Frontal cortex (tissue), 4 donors: ENCODE measurements at places on chromosomes 5 and 9. TPM values are rescaled to one million over a fixed set of nuclear protein-coding genes. Genes with fewer than 3 reads are reported as not detected.

PFN3 gene
- 0.82 TPM for total RNA-seq

DNA sequence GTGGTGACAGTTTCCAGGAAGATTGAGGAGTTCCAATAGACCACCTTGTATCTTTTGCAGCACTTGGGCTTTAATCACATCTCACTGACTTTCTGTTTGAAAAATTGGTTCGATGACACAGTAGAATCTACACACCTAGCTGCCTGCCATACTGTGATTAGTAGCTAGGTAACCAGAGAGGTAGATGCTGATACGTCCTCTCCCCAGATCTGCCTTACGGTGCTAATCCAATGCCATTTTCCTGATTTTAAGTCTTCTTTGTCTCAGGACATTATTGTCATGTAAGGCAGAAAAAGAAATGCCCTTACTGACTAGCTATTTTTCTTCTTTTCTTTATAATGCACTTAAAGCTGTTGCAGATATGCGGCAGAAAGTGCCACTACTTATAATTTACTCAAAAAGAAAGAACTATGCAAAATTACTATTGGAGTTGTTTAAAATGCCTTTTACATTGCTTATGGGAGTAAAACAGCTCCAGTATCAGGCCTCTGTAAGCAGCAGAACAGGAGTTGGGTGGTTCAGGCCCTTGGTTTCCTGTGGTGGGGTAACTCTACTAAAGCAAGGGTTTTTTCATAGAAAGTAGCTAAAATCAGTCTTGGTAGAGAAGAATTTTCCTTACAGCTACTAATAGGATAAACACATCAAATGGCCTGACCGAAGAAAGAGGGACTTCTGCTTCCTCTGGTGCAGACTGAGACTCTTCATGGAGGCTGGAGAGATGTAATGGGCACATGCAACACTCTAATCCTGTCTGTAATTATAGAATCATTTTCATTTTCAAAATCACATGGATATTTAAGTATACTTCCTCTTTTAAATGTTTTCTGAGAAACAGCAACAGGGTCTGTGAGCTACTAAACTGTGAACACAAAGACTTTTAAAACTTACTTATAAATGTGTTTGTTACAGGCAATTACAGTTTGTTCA is 177.2 kb downstream of the MAPKAP1 start:
- no peak for DNase-seq

DNA sequence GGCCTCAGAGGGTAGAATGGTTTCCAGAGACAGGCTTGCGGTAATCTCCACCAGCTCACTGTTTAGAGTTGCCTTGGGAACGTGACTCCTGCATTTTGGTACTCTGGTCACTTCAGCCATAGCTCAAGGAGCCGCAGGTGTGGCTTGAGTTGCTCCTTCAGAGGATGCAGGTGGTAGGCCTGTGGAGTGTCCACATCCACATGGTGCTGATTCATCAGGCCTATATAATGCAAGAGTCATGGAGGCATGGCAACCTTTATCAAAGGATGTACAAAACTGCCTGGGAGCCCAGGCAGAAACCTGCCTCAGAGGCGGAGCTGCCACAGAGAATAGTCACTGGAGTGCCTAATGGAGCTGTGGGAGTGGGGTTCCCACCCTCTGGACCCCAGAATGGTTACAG is 114.2 kb downstream of the ANXA1 start:
- DNase-seq = no peak

DNA sequence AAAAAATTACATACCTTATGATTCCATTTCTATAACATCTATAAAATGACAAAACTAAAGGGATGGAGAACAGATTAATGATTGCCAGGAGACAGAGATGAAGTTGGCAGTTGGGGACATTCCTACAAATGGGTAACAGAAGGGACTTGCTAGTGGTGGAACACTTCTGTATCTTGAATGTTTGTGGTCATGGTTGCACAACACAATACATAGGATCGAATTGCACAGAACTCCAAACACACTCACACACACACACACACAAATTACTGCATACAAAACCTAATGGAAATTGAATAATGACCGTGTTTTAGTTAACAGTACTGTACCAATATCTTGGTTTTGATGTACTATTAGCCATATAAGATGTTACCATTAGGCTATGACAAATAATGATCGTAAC is 330.7 kb upstream of the POU5F2 start:
- DNase-seq = no peak

- DNase-seq = no peak
Measured at GRCh38 chr5:180360078-180360957, 7.2 kb upstream of the GFPT2 start.

DNA sequence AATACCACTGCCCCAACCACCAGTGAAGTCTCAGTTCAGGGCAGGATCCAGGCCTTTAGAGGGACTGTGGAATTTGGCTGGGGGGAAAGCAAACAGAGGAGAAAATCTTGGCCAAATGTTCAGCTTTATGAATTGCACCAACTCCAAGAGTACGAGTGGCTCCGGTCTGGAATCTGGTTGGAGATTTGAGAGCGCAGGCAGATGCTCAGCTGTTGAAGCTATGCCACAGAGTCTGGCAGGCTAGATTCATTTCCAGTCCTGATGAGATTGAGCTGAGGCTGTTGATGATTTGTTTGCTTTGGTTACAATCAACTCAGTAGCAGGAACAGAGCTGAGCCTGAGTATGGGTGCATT is 9.1 kb upstream of the HSPB3 start:
- no peak for DNase-seq

DNA sequence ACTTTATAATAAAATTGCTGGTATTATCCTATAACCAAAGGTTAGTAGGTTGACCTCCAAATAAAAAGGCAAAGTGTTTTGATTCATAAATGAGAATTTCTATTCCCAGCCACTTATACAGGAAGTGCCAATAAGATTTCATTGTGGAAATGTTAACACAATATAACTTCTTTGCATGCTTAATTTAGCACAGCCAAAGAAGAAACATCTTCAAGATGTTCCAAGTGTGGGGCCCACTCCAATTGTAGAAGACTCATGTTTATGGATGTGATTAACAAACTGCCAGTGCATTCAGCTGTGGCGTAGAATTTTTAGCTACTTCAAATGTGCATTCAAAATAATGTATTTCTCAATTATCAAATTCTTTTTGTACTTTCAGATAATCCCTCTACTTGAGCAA is 402.3 kb downstream of the DEPDC1B start:
- no peak for DNase-seq

ADRA1B gene
- total RNA-seq = 1.2 TPM

FOXD4L5 gene
- total RNA-seq = under 0.01 TPM

GRCh38 chr5:149635394-149635793 is 54.1 kb downstream of the ARHGEF37 start:
- no peak for DNase-seq

- DNase-seq = no peak
Measured at GRCh38 chr9:127595611-127596010, 16.5 kb upstream of the STXBP1 start.

UGT3A2 gene
- 0.41 TPM for total RNA-seq

- DNase-seq = no peak
Measured at GRCh38 chr9:121751686-121752445, 100.4 kb downstream of the DAB2IP start.

GRCh38 chr5:101608322-101608721 is 687.8 kb downstream of the SLCO4C1 start:
- DNase-seq = no peak

DNA sequence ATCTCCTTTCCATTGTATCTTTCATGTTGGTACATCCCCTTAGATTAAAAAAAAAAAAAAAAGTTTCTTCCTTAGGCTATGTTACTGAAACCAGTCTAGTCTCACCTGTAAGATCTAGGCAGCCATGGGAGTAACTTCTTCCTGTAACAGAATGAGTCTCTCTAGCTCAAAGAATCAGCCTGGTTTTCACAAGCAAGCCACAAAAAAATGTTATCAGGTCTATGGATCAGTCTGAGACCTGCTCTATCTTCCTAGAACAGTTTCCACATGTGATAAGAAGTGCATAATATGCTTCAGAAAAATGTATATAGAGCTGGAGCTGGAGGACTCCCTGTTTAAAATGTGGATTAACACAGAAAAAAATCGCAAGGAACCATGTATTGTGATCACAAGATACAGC is 53.8 kb downstream of the ARRDC3 start:
- DNase-seq = no peak

DNA sequence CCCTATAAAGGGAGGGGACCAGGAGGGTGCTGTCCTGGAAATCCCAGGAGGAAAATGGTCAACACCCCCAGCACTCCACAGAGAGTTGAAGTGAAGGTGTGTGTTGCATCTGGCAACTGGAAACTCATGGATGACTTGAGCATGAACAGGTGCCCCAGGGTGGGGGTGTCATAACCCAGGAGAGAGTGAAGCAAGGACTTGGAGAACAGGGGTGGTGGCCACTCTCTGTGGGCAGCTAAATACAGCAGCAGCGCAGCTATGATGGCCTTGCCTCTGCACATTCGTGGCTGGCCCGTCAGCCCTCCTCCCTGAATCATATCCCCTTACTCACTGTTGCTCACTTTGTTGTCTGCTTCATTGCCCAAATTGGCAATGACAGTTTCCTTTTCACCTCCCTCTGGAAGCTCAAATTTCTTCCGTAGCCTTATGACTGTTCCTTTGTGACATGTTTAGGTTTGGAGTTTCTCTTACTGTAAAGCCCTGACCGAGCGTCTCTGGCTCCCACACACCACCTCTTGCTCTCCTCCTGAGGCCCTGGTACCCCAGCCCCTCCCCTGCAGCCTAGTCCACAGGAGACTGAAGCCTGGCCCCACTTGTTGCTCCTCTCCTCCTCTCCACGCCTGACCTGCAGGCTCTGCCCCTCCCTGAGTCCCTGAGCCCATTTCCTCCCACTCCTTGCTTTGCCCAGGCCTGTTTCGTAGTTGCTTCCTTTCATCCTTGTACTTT is 185.8 kb downstream of the CD180 start:
- DNase-seq = no peak
